ENCODE measurements at places on chromosomes 12 and 14. TPM values are rescaled to one million over a fixed set of nuclear protein-coding genes. Genes with fewer than 3 reads are reported as not detected.

Gene DEGS2
- not detected for total RNA-seq

Gene OR2AP1
- total RNA-seq, result not detected

Gene GLT1D1
- 11.8 TPM for total RNA-seq

GRCh38 chr12:10994307-10994706 lies 3.8 kb downstream of the TAS2R20 start:
- no peak overlapping the region for H3K27ac ChIP-seq
- no peaks in the 10 kb centered on the region for H3K27me3 ChIP-seq
- no peaks in the 10 kb centered on the region for H3K36me3 ChIP-seq
- peaks cover 12% of the 10 kb centered on the region for H3K4me1 ChIP-seq
- H3K4me3 ChIP-seq, result no peak overlapping the region

DNA sequence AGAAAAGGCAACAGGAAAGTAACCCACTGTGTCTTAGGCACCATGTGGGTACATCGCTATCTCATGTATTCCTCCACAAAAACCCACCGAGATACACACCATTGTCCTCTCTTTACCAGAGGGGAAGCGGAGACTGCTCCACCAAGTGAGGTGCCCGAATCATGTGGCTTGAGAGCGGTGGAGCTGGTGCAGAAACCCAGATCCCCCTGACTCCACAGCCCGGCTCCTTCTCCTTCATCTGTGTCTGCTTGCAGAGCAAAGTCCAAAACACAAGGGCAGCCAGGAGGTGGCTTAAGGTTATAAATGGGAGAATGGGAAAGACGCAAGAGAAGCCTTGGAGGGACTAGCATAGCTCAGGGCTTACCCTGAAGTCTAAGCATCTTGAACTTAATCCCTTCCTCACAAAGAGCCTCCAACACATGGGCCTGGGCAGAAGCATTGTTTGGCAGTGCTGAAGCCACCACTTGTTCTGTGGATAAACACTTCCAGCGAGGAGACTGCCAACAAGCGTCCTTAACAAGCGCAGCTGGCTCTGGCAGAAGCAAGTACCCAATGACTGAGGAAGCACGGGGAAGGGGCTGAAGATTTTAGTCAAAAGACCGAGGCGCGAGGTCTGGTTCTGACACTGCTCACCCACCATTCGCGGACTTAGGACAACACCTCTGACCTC lies 83.0 kb downstream of the TTC7B start:
- peaks cover 10% of the 10 kb centered on the region for H3K4me1 ChIP-seq
- H3K4me3 ChIP-seq, result no peak overlapping the region
- peak overlapping the region; percentile 28 for H3K27ac ChIP-seq
- no peaks in the 10 kb centered on the region for H3K27me3 ChIP-seq
- peak; percentile 31 for DNase-seq
- peaks cover 9% of the 10 kb centered on the region for H3K36me3 ChIP-seq

- H3K27ac ChIP-seq, result no peak overlapping the region
- H3K4me3 ChIP-seq, result no peak overlapping the region
- H3K36me3 ChIP-seq, result no peaks in the 10 kb centered on the region
- H3K4me1 ChIP-seq, result peaks cover 35% of the 10 kb centered on the region
- H3K27me3 ChIP-seq, result no peaks in the 10 kb centered on the region
- no peak for DNase-seq
Observed at GRCh38 chr14:68214431-68214830, 394.9 kb downstream of the RAD51B start.

GRCh38 chr14:30551460-30551859 lies 7.5 kb upstream of the G2E3 start:
- H3K27ac ChIP-seq, result no peak overlapping the region
- no peaks in the 10 kb centered on the region for H3K4me1 ChIP-seq
- no peak overlapping the region for H3K4me3 ChIP-seq
- H3K27me3 ChIP-seq, result peaks cover 27% of the 10 kb centered on the region

Gene LGR5
- not detected for total RNA-seq

Gene PMCH
- total RNA-seq, result not detected

Gene NEUROD4
- not detected for total RNA-seq

Measured in left ventricle myocardium inferior (tissue), 1 donor.